ENCODE measurements at places on chromosomes 3 and 15.

DNA sequence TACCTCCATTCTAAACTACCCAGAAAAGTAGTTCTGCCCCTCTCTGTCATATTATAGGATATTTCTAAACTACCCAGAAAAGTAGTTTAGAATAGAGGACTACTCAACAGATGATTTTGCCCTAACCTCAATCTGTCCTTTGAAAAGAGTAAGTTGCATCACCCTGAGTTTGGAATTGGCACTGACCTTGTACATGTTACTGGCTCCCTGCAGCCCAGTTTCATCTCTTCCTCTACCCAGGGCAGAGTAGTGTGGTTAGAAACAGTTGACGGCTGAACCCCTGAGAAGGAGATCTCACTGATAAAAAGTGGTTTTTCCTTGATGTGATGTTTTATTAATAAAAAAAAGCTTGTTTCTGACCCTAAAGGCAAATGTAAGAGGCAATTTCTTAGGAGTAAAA lies 340.5 kb upstream of the NECTIN3 start:
- DNase-seq, result no peak

DNA sequence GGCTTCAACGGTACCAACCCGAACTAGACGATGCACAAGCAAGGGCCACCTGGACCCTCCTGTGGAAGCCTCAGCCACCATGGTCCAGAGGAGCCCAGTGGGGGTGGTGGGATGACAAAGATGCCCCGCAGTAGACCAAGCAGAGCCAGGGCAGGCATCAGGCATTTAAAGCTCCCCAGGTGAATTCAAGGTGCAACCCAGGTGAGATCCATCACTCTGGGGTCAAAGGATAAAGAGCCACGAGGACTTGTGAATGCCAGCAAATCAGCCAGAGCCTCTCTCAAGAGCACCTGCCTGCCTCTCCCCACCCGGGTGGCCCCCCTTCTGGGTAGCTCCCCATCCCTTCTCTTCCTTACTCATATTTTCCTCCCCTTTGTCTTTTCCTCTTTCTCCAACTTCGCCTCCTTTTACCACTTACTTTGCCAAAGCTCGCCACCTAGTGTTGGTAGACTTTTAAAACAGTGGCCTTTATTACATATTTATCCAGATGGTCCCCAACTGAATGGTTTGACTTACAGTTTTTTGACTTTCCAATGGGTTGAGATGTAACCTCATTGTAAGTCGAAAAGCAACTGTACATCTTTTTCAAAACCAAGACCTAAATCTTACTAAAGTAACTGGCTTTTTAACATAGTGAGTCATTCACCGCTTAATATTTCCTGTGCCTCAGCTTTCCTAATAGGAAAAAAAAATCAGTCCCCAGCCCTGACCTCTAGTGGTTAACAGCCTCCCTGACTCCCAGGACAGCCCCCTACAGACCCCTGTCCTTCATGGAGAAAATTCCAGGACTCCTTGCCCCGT lies 18.8 kb downstream of the PLA2G4F start:
- peak; percentile 43 for DNase-seq

DNA sequence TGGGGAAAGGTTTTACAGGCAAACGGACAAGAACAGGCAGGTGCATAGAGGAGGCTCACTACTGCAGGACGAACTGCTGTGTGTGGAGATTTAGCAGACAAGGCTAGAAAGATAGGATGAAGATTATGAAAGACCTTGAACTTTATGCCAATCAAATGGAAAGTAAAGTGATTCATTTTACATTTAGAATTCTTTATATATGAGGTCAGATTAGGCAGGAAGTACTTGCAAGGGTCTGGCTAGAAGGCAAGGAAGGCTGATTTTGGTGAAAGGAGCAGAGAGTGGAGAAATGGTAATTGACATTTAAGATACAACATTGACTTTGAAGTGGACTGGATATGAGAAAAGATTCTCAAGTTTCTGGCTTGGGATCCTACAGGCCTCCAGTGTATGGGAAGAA lies 33.6 kb downstream of the PLSCR4 start:
- DNase-seq, result no peak

GRCh38 chr3:156612903-156613302 lies 58.0 kb upstream of the SSR3 start:
- no peak for DNase-seq

GRCh38 chr3:163891771-163892170 lies 1186.5 kb downstream of the SI start:
- no peak for DNase-seq

GRCh38 chr3:45333549-45333948 lies 54.8 kb upstream of the LARS2 start:
- no peak for DNase-seq

- no peak for DNase-seq
These were observed 113.3 kb downstream of the KLHL25 start for GRCh38 chr15:85681386-85681785.

GRCh38 chr3:149333176-149333859 lies at the start of gene TM4SF18:
TM4SF18 (minus strand) TSS chr3:149333636; CDS start chr3:149333382, 254 bp downstream.
- DNase-seq, result no peak

GRCh38 chr15:25238716-25239470 lies 199.9 kb downstream of the UBE3A start:
- no peak for DNase-seq

- no peak for DNase-seq
These were observed 135.0 kb downstream of the TJP1 start for GRCh38 chr15:29687204-29687815.

GRCh38 chr3:134249296-134249841 lies 1.3 kb downstream of the RYK start:
- DNase-seq, result no peak

DNA sequence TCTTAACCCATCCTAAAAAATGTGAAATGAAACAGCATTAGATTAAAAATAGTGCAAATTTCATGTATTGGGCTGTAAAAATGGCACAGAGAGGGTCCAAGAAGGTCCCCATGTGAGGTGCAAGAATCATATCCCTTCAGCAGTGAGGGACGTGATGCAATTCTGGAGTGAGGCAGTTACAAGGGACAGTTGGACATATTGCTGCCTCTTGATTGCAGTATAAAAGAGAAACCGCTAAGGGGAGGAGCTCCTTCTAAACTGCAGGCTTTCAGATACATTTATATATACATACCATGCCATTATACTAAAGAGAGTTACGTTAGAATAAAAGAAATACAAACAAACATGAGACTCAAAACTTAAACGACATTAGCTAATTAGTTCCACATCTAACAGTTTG lies 304.2 kb upstream of the CTNNB1 start:
- DNase-seq, result no peak

DNA sequence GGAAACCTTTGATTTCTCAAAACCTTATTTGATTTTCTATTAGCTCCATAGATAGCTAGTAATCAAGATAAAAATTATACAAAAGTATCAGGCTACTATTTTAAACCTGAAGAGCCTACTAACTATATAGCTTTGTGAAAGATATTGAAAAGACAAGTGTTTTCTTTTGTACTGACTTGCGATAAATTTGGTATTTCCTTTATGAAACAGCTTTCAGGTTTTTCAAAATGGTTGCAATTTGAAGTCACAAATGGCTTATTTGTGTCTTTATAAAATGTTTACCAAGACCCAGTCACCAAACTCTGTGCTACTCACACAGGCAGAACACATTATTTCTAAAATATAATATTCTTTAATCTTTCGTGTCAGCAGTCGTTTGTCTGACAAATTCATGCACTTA lies 167.5 kb upstream of the ALCAM start:
- DNase-seq, result no peak

DNA sequence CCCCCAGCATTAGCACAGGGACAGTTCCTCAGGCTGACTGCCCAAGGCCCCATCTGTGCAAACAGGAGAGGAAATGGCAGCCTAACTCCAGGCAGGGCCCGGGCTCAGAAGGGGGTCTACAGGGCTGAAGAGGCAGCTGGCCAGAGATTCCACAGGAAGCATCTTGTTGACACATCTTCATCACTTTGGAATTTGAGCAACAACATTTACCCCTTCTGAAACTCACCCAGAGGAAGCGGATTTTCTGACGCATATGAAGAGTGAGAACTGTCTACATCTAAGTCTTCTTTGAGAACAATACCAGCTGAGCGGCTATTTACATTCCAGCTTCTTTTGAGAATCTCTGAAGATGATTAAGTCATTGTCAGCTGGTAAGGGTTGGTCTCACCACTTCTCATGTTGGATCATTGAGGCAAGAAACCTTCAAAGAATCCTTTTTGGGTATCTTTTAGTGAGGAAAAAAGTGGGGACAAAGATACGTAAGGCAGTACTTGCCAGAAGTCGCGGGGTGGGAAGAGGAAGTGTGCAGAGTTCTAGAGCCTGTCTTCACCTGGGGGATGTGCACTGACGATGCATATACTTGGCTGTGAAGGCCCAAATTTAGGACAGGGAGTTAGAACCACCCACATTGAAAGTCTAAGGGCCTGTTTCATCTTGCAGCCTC lies 25.4 kb upstream of the SRP14 start:
- peak; percentile 65 for DNase-seq

GRCh38 chr3:37097776-37098175 lies 76.6 kb downstream of the LRRFIP2 start:
- no peak for DNase-seq

DNA sequence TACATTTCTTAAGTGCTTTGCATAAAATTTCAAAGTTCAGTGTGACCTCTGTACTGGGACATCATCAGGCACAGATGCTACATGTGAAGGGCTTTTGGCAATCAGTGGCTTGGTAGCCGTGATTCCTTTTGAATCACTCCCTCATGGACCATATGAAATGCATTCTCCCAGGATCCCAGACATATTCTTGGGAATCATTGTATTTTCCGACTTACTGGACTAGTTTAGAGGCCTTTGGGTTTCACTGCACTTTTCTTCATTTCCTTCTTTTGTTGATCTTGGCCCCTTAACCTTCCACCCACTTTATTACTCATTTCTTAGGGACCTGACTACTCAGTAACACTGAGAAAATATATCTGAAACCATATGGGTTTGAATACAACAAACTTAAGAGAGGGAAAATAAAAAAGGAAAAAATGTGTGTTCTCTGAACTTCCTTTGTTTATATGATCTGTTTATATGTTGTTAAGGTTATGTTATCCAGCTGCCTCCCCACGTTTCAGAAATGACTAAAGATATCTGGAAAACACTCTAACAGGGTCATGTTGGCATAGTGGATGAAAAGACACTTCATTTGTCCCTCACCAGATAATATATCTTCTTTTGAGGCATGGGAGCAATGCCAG lies 35.1 kb downstream of the HMG20A start:
- no peak for DNase-seq

DNA sequence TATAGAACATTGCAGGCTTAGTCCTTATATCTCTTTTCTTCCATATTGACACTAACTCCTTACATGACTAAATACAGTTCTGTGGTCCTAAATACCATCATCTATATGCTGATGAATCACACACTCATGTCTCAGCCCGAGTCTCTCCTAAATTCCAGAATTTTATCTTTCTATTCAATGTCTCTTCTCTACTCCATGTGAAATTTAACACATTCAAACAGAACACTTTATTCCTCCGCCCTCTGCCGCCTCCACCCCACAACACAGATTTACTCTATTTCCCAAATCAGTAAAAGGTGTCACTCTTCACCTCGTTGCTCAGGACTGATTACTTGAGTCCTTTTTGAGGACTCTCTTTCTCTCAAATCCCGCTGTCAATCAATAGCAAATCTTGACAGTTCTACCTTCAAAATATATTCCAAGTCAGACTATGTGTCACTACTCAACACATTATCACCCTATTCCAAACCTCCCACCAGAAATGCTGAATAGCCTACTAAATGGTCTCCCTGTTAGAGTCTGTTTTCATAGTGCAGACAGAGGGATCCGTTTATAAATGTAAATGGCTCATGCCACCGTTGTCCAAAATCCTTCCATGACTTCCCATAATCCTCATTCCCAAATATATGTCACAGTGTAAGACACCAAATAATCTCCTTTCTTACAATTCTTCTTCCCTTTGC lies 230.3 kb downstream of the FGF12 start:
- DNase-seq, result no peak

DNA sequence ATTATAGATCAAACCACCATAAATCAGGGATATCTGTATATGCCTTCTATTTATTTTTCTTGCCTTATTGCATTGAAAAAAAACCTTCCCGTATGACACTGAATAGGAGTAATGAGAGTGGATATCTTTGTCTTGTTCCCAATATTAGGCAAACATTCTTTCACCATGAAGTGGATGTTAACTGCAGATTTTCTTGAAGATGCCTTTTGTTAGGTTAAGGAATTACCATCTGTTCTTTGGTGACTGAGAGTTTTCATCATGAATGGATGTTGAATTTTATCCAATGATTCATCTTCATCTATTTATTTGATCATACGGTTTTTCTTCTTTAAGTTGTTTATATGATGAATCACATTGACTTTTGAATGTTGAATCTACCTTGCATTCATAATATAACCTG lies 47.1 kb upstream of the MECOM start:
- no peak for DNase-seq

DNA sequence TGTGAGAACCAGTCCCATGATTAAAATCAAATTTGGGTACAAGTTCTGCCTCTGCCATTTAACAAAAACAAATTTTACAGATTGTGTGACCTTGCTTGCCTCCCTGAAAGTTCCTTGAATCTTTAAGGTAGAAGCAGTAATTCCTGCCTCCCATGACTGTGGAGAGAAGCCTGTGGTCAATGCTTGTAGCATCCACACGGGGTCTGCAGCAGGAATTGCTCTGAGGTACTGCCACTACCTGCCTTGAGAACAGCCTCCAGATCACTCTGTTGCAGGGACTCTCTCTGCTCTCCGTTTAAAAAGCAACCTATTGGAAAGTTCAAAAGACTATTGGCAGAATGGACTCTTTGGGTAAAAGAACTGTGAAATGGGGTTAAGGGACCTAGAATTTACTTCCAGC lies 75.9 kb downstream of the SST start:
- DNase-seq, result no peak

DNA sequence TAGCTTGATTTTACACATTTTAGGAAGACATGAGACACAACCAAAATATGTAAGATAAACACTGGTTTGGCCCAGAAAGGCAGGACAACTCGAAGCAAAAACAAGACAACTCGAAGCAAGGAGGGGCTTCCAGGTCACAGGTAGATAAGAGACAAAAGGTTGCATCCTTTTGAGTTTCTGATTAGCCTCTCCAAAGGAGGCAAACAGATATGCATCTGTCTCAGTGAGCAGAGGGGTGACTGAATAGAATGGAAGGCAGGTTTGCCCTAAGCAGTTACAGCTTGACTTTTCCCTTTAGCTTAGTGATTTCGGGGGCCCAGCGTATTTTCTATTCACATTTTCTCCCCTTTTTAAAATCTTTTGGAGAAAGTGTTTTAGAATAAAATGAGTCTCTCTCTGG lies 74.7 kb downstream of the GLDN start:
- DNase-seq, result no peak

DNA sequence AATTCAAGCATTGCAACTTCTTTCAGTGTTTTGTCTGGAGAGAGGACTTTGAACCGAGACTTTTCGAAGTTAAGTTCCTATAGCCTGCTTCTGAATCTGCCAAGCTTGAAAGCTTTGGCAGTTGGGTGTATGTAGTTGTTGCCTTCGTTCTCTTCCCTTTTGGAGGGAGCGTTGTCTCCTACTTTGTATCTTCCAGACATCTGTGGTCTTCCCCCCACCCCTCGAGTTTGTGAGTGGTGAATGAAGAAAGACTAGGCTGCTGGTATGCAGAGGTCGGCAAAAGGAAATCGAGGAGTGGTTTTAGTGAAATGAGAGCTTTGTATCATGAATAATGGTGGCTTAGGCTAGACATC lies 1.3 kb downstream of the CTNNB1 start:
- DNase-seq, result peak; percentile 38

Data from B cell (primary cell).